Activated CD8-positive, alpha-beta T cell treated with anti-CD3 and anti-CD28 coated beads, Interleukin-2, amount 10 ng/mL, durations not matched to agents 7 days and 5 days (primary cell): ENCODE measurements at places on chromosomes 5 and 9. TPM values are rescaled to one million over a fixed set of nuclear protein-coding genes. Genes with fewer than 3 reads are reported as not detected.

GRCh38 chr5:121949885-121950284 lies 11.9 kb upstream of the SRFBP1 start:
- peak; percentile 34 for DNase-seq

- DNase-seq, result no peak
Measured at GRCh38 chr5:17463653-17464052, 34.4 kb upstream of the TAF11L2 start.

DNA sequence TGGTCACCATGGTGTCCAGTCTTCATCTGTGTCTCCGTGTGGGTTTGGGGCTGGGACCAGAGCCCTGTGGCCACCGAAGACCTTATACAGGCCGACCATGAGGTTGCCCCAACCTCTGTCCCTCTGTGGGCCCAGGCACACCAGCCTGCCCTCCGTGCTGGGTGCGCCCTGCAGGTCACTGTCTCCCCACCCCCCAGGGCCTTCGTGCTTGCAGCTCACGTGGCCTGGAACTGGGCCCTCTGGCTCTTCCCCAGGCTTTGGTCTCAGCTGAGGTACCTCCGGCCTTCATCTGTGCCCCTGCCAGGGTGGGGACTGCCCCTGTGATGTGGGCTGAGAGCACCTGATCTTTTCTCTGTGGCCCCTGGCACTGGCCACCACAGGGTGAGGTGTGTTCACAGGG lies 92.1 kb downstream of the RXRA start:
- no peak for DNase-seq

GRCh38 chr5:146645342-146645741 lies 129.4 kb upstream of the GPR151 start:
- DNase-seq, result no peak

DNA sequence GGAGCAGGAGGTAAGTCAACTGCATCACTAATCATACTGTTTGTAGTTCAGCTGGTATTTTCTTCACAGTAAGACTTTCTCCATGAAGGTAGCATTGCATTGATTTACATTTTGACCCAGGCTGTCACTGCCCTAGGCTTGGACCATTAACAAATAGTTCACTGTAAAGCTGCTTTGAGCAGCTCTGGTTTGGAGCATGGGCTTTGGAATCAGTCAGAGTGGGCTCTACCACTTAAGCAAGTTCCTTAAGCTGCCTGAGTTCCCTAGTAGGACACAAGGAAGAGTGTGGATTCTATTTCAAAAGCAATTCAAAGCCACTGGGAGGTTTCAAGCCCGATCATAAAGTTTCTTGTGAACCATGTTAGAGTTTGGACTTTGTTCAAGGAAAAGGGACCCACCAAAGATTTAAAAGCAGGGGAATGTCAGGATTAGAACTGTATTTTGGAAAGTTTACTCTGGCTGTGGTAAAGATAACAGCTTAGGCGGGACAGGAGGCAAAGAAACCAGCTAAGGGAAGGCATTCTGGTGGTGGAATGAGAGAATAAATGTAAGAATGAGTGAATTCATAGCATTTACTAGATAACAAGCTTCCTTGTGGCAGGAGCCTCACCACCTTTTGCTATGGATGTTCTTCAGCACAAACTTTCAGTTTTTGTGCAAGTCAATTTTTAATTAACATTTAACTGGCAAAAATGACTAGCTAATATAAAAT lies 12.3 kb upstream of the PANK3 start:
- DNase-seq, result no peak

DNA sequence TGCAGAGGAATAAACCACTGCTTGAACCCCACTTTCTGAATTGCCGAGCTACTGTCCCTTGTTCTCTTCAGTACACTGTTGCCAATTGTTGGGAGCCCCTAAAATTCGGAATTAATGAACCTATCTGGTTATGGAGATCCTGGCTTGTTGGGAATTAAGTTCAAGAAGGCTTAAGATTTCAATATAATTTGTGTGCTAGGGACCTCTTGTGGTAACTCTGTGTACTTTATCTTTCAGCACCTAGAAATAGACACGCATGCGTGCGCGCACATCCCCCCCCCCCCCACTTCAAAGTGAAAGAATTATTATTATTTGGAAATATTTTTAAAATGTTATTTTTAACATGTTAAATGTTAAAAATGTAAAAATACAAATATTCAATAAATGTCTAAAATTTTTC lies 53.3 kb upstream of the FAM169A start:
- DNase-seq, result no peak

DNA sequence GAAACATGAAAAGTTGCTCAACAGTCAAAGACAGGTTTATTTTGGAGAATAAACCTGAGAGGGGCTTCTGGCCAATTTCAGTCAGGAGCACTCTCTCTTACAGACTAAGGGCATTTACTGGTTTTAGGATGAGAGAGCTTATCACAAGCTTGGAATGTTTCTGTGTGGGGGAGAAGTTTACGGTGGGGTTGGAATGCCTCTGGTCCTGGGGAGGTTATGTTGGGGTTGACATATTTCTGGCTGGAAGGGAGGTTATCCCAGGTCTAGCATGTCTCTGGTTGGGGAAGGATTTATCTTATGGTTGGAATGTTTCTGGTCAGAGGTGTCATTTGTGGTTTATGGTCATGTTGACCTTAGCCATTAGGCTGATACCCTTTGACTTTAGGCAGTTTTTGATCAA lies 1867.3 kb downstream of the EFNA5 start:
- no peak for DNase-seq

DNA sequence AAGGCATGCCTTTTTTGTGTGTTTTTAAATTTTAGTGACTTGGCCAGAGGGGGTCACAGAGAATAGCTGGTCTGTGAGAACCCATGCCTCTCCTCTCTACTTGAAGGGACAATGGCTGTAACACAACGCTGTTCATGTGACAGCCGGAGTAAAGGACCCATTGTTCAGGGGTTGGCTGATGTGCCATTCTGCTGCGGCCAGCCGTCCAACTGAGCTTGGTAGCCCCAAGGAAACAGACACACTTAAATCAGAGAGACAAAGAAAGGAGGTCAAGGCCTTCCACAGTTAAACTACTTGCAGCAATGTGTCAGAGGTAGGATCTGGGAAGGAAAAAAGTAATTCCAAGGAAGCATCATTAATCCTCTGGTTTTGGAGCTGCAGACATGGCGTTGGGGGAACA lies 8.1 kb downstream of the MEGF10 start:
- DNase-seq, result no peak

Gene IFNA13
- not detected for total RNA-seq

Gene C9
- total RNA-seq, result not detected

Gene SPATA31A7
- total RNA-seq, result not detected

Gene CARD19
- total RNA-seq, result 51.7 TPM
